ENCODE measurements at places on chromosomes 5 and 9.

DNA sequence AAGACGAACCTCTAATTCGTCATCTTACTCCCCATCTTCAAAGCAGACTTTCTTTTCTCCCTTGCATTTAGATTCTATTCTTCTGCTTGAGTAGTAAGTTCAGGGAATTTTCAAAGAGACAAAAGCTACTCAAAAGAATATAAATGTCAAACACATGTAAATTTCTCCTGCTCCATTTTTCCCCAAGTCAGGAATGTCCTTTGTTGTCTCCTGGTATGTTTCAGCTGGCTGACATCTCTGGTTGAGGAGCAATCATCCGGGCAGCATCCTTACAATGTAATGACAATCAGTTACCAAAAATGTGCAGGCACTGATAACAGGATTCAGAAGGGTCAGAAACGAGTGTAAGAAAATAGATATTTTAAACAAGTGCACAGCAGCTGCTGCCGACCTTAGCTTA lies 47.6 kb upstream of the PPP1R2B start:
- DNase-seq, result no peak

- no peak for DNase-seq
Measured at GRCh38 chr9:121929893-121930875, 162.9 kb downstream of the TTLL11 start.

GRCh38 chr5:28542987-28543386 lies 1504.6 kb upstream of the CDH9 start:
- DNase-seq, result no peak

DNA sequence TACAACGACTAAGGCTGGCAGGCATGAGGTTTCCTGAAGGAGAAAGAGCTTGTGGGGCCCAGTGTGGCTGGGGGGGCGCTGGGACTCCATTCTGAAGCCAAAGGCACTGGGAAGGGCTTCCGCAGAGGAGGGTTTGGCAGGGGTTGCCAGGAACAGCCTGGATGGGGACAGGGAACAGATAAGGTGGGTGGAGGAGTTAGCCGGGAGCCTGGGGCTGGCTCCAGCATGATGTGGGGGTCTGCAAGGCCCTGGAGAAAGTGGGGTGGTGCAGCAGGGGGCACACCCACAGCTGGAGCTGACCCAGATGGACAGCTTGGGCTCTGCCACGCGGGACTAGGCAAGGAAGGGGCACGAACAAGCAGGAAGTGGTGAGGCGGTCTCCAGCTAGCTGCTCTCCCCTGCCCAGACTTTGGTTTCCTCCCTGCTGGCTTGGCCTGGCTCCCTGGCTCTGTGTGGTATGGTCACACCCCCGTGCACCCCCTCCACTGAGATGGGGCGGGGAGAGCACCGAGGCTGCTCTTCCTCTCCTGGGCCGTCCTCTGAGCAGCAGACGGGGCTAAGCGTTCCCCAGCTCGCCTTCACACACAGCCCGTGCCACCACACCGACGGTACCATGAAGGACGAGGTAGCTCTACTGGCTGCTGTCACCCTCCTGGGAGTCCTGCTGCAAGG lies at the start of gene LTC4S:
TSS of gene LTC4S (plus strand) at position 519 of the 672 bp plus-strand sequence. CDS start at position 614, 95 bp downstream.
- peak; percentile 50 for DNase-seq

DNA sequence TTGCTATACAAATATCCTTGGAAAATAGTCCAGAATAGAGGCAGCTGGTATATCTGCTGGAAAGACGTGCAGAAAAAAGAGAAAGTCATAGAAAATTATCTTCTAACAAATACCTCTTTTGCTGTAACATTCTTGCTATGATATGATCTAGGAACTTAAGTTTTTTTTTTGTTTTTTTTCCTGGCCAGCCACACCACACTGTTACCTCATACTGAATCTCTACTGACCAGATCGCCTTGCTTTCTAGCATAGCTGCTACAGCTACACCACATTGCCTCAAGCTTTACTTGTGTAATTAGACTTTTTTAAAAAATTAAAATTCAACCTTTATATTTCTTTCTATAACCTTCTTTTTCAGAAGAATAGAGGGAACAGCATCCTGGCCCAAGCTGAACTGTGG lies 142.2 kb upstream of the PRLR start:
- DNase-seq, result no peak

DNA sequence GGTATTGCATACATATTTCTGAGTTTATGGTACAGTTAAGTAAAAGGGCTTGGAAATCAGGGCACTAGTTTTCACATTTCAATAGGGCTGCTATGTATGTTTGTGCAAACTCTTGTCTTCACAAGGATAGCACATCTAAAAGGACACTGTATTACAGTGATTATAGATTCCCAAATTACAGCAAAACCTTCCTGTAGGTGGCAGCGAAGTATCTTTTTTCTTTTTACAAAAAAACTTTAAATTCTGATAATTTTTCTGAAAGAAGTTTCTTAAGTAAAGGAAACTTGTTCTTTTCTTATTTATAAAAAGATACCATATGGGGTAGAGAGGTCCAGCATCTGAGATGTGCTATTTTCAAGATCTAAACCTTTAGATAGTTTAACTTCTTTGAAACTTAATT lies 337.8 kb downstream of the PTPRD start:
- no peak for DNase-seq

DNA sequence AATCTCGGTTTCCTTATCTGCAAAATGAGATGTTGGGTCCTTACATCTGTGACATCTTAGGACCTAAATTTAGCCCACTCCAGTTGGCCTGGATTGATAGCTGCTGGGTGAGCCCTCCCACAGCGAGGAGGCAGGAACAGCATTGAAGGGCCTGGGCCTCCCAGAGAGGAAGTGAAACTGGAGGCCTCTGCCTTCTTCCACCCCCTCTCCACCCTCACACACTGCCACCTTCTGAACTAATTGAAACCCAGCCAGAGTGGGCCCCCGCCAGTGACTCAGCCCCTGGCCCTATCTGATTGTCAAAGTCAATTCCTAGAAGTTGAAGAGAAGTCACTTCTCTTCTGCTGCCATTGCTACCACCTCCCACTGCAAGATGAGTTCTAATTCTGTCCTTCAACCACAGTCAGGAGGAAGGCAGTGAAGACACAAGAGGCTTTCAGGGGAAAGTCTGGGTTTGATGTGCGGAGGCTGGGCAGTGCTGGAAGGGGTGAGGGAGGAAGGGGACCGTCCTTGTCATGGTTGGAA lies 55.2 kb upstream of the NEK6 start:
- DNase-seq, result peak; percentile 88

GRCh38 chr5:13536933-13537332 lies 407.6 kb downstream of the DNAH5 start:
- DNase-seq, result no peak

GRCh38 chr9:9874270-9874669 lies 738.5 kb downstream of the PTPRD start:
- DNase-seq, result no peak

DNA sequence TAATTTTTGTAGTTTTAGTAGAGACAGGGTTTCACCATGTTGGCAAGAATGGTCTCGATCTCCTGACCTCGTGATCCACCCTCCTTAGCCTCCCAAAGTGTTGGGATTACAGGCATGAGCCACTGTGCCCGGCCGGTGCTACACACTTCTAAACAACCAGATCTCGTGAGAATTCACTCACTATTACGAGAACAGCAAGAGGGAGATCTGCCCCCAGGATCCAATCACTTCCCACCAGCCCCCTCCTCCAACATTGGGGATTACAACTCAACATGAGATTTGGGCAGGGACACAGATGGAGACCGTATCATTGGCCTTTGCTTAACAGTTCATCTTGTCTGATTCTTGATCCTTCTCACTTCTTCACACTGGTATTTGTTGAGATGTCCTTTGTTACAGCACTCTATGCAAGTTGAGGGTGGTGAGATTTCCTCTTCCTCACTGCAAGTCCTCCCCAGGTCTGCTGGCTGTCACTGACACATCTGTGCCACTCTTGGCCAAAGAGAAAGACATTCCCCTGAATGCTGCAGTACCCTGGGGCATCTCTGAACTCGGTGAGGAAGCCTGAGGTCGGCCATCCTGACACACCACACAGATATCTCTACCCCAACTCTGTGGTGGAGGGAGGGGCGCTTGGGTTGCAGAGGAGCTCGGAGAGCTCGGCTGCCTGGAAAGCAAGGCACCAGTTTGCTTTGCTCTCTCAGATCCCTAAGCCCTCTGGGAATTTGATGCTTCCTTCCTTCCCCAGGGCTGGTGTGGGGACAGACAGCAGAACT lies 4.2 kb upstream of the SUB1 start:
- DNase-seq, result no peak

DNA sequence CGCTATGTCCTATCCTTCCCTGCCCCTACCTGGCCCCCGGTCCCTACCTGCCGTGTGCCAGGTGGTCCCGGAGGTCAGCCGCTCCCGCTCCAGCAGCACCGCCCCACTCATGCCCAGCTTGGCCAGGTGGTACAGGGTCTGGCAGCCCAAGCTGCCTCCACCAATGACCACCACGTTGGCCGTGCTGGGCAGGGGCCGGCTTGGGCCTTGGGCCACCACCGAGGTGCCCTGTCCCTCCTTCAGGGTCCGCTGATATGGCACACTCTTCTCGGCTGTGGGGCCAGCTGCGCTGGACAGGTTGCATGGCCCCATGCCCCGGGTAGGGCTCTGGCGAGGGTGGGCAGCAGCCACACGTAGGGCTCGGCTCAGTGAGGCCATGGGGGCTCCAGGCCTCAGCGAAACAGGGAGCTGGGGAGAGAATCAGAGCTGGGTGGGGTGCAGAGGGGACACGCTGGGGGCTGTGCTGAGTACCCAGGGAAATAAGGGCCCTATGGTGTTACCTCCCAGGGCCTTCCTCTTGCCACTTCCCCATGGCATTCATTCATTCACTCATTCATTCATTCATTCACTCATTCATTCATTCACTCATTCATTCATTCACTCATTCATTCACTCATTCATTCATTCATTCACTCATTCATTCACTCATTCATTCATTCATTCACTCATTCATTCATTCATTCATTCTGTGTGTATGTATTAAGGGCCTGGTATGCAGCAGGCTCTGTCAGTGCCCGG lies 4.2 kb downstream of the SARDH start:
- DNase-seq, result no peak

- no peak for DNase-seq
Measured at GRCh38 chr9:2208991-2209390, 193.8 kb downstream of the SMARCA2 start.

- DNase-seq, result no peak
Measured at GRCh38 chr9:98606730-98607129, 102.0 kb downstream of the GABBR2 start.

- DNase-seq, result no peak
Measured at GRCh38 chr9:19223724-19224123, 6.8 kb upstream of the DENND4C start.

- no peak for DNase-seq
Measured at GRCh38 chr9:134136996-134137299, 1.1 kb downstream of the WDR5 start.

- DNase-seq, result no peak
Measured at GRCh38 chr5:72917371-72917776, 38.5 kb upstream of the FCHO2 start.

GRCh38 chr5:58077966-58078365 lies 381.9 kb downstream of the PLK2 start:
- no peak for DNase-seq

GRCh38 chr9:138028596-138028995 lies 151.0 kb downstream of the CACNA1B start:
- no peak for DNase-seq

DNA sequence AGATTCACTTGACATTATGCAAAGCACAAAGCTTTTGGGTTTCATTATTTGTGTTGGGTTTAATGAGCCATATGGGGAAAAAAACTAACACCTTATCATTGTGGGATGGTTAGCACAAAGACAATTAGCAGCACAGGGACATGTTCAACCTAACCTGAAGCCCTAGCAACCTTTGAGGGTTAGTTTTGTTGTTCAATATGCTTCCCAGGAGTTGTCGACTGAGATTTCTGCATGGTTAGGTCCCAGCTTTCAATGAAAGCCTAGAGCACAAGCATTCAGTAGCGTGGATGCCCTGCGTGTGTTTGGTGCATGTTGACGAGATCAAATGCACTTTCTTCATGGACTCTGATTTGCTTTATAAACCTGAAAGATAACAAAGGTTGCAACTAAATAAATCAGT lies 565.2 kb upstream of the TLE4 start:
- DNase-seq, result no peak

- DNase-seq, result no peak
Measured at GRCh38 chr9:133732639-133733408, 5.3 kb downstream of the SARDH start.

GRCh38 chr5:58099257-58099656 lies 360.6 kb downstream of the PLK2 start:
- no peak for DNase-seq

- DNase-seq, result no peak
Measured at GRCh38 chr5:130526708-130527107, 622.4 kb downstream of the CHSY3 start.

- DNase-seq, result no peak
Measured at GRCh38 chr5:9062873-9063272, 483.0 kb downstream of the SEMA5A start.

DNA sequence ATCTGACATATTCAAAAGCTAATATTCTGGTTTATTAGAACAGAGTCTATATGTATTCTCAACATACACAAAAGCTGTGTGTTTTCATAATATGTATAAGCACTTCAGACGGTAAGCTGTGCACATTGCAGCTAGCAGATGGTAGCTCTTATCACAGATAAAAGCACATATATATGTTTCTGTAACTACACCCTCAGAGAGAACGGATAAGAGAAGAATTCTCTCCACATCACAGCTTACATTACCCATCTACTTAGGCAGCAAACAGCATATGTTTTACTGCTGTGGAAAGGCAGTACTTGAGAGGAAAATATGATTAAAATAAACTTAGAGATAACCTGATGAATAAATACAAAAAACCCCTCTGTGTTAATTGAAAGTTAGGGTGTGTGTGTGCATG lies 450.9 kb upstream of the ZNF608 start:
- DNase-seq, result no peak
